D721Med (cell line): ENCODE measurements at places on chromosomes 1 and 21.

GRCh38 chr1:109151146-109151990 lies 37.5 kb downstream of the ELAPOR1 start:
- DNase-seq, result no peak

- no peak for DNase-seq
These were observed 79.9 kb downstream of the DMRTA2 start for GRCh38 chr1:50343323-50343722.

GRCh38 chr1:94236630-94237290 lies 624 bp downstream of the ARHGAP29 start:
- no peak for DNase-seq

DNA sequence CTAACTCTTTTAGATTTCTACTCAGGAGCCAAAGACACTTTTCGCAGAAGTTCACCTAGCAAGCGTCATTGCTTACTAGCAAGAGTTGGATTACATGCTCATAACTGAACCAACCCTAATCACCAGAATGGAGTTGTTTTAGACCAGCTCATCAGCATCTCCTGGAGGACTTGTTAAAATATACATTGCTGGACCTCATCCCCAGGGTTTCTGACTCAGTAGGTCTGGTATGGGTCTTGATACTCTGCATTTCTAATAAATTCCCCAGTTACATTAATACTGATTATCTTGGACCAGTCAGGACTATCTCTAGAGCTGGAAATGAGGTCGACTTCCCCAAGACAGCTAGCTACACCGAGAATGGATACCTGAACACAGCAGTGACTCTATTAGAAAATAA lies 9.7 kb upstream of the PRDX6 start:
- DNase-seq, result no peak

DNA sequence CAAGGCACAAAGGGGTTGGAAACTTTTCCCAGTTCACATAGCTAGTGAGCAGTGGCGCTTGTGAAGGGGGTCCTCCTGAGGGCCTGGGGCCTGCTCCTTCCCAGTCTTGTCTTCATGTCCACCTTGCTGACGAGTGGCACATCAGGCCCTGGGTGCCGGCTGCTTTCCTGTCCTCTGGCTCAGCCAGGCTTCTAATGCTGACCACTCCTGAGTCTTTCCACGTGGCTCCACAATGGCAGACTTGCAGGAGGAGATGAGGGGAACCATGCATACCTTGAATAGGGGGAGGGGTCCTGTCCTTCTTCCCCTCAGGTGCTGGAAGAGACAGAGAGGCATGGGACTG lies 38.7 kb downstream of the MAPKAPK2 start:
- DNase-seq, result no peak

- DNase-seq, result no peak
These were observed 1598.9 kb downstream of the PLA2G4A start for GRCh38 chr1:188427642-188428041.

GRCh38 chr1:169113613-169114119 lies 7.2 kb downstream of the ATP1B1 start:
- DNase-seq, result no peak

DNA sequence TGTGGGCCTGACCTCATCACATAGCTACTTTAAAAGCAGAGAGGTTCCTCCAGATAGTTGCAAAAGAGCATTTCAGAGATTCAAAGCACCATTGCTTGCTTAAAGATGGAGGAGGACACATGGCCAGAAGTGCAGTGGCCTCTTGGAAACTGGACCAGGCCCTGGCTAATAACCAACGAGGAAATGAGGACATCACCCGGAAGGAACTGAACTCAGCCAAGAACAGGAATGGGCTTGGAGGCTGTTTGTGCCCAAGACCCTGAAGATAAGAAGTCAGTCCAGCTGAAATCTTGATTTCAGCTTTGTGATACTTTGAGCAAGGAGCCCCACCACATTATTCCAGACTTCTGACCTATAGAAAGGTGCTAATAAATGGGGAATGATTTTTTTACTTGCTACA lies 437.0 kb downstream of the PTPRC start:
- no peak for DNase-seq

- no peak for DNase-seq
These were observed 495.1 kb downstream of the SETD4 start for GRCh38 chr21:35565204-35565611.

GRCh38 chr1:201890223-201890622 lies 1.5 kb downstream of the SHISA4 start:
- DNase-seq, result no peak

DNA sequence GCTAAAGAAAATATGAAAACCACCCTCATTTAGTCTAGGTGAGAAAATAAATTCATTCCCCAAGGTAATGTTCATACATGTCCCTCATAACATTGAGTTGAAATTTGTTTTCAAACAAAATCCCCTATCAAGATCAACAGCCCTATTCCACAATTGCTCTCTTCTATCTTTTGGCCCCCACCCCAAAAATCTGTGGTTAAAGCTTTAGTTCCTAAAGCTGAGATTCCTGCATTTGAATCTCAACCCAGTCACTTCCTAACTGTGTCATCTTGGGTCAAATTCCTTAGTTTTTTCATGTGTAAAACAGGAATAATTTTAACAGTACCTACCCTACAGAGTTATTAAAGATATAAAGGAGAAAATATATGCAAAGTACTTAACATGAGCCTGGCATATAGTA lies 22.0 kb downstream of the KIAA0319L start:
- no peak for DNase-seq

- DNase-seq, result no peak
These were observed 172.9 kb downstream of the DISC1 start for GRCh38 chr1:231799363-231799986.

DNA sequence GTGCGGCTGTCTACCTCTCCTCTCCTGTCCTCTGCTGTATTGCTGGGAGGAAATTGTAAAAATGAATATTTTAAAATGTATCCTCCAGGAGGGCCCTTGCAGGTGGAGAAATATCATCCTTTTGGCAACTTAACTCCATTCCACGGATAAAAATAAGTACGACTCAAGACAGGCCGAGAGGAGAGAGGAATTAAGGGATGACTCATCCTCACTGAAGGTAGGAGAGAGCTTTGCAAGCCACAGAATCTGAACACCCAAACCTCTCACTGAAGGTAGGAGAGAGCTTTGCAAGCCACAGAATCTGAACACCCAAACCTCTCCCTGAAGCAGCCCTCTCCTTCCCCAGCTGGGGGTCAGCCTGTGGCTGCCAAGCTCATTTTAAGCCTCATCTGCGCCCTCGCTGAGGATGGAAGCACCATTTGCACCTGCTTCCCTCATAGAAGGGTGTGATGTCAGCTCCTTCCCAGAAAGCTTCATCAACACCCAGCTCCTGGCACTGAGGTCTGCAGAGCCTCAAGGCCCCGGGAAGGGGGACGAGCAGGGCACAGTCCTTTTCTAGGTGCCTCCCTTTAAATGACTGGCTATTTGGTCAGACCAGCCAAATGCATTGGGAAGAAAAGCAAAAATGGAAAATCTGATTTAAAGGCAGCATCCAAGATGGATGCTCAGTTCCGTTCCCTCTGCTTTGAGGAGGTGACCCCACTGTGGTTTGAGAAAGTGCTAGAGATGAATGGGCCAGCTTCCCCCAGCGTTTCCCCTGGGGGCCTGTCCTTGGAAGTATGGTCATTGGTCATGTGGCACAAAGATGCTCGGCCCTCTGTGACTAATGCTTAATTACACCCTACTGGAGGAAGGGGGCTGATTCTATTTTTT lies 12.9 kb upstream of the SELENON start:
- DNase-seq, result no peak

GRCh38 chr1:223811634-223812101 lies 34.1 kb downstream of the TP53BP2 start:
- DNase-seq, result no peak

- DNase-seq, result no peak
These were observed 846.2 kb downstream of the ADGRL2 start for GRCh38 chr1:82646888-82647287.

DNA sequence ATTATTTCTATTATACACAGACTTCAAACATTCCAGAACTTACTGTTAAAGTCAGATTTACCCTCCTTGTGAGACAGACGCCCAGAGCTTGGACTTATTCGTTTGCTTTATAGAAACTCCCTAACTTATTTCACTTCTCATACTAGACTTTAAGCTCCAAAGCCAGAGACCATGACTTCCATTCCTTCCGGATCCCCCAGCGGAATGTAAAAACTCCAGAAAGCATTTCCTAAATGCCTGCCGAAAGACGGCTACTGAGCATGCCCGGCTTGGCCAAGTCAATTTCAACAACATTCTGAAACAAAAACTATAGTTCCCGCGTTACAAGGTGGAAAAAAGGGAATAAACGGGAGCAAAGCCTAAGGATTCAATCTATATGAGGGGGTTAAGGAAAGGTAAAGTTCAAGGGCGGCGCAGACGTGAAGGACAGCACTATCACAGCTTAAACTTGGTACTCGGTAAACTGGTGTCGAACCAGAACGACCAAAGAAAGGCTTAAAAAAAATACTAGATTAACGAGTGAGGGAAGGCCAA lies 1.1 kb downstream of the USP48 start:
- no peak for DNase-seq

GRCh38 chr1:169707912-169708604 lies 3.4 kb downstream of the SELL start:
- no peak for DNase-seq

DNA sequence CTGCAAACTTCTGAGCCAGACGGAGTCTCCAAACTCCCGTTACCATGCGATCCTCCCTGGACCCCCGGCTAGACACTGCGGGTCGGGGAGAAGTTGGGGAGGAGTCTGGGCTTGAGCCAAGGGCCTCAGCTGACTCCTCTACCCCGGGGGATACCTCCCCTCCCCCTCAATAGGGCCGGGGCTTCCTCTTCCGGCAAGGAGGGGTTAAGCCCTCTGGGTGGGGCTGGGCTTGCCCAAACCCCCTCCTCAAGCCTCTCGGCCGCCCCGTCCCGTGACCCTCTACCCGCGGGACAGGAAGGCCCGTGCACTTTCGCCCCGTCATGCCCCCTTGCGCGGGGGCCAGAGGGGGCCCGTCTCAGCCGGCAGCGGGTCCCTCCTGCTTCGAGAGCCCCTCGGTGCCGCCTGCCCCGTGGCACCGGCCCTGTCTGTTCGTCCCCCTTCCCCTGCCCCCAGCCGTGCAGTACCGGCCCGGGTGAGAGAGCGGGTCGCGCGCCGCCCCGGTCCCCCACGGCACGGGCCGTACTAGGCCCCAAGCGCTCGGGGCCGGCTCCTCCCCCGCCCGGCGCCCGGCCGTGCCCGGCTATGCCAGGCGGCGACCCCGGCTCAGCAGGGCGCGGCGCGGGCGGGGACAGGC lies 652 bp downstream of the ARL8A start:
- DNase-seq, result no peak

GRCh38 chr1:173688300-173688699 lies 18.6 kb upstream of the ANKRD45 start:
- no peak for DNase-seq
